HCT116 (cell line): ENCODE measurements at places on chromosomes 4 and X.

DNA sequence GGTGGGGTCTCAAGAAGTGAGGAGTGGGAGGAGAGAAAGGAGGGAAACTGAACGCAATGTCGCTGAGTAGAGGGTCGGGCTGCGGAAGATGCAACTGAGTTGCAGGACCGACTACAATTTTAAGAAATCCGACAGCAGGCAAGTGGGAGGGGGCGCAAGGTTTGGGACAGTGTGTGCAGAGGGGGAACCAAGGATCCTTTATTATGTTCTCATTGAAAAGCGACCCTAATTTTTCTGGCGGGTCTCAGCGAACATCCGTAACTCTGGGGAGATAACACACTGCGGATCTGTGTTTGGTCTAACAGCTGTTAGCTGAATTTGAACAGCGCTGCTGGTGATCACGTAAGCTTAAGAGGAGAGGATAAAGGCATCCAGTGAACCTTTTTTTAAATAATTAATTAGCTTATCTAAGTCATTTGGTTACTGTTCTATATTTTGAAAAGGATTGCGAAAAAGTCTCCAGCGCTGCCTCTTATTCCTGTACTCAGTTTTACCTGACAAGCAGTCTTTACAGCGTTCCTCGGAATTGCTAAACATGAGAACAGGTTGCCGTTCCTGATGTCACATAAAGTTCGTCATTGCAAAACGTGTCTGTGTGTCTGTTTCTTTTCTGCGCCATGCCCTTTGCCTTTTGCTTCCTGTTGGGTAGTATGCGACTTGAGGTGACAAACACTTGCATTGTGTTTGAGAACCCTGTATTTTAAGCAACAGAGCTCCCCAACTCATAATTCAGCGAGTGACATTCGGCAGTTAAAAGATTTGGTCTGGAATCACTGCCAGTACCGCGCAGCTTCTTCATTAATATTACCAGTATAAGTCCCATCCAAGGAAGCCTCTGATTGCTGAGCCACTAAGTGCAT lies 1.3 kb downstream of the HTR2C start:
- DNase-seq: no peak

GRCh38 chr4:13007802-13008470 lies 476.2 kb downstream of the RAB28 start:
- no peak for DNase-seq

GRCh38 chr4:2305766-2306501 lies 44.0 kb upstream of the MXD4 start:
- no peak for DNase-seq

GRCh38 chr4:113620032-113620431 lies 141.5 kb downstream of the CAMK2D start:
- no peak for DNase-seq

DNA sequence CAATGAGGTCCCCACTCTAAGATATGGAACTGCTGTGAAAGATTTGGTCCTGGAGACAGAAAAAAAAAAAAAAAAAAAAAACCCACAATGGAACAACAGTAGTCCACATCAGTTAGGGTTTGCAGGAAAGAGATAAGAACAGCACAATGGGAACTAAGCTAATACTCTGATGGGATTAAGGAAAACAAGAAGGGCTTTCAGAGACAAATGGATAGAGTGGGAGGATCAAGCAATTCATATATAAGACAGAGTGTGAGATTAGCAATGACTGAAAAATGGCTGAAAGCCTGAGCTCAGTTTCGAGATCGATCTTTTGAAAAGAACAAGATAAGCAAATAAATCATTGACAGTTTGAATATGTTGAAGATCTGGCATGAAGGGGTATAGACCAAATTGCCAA lies 188.4 kb upstream of the TRPC5 start:
- DNase-seq: no peak

- no peak for DNase-seq
Measured at GRCh38 chr4:65023081-65023480, 613.8 kb upstream of the TECRL start.

- DNase-seq: no peak
Measured at GRCh38 chr4:74181219-74181618, 23.3 kb downstream of the MTHFD2L start.

GRCh38 chr4:7885216-7886006 lies 54.2 kb downstream of the AFAP1 start:
- DNase-seq: no peak

GRCh38 chr4:6917461-6918271 lies 8.0 kb downstream of the TBC1D14 start:
- peak; percentile 79 for DNase-seq

GRCh38 chrX:72097098-72097497 lies 34.6 kb downstream of the RTL5 start:
- no peak for DNase-seq

DNA sequence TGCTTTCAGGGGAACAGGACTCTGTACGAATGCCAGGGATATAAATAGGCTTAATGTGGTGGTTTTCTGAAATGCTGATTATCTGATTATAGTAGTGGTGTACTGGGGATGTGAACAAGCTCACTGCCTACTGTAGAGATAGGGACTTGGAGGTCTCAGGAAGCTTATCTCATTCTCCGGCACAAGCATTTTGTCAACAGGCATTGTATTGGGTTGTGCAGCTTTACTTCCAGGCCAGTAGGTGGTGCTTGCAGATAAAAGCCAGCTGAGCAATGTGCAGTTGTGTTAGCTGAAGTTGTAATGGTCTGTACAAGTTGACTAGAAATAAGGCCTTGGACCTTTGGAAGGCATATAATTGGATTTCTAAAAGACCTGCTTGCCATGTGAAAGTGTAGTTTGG lies 49.5 kb upstream of the TMLHE start:
- no peak for DNase-seq
